ENCODE measurements at places on chromosomes 3 and 15. TPM values are rescaled to one million over a fixed set of nuclear protein-coding genes. Genes with fewer than 3 reads are reported as not detected.

Gene PP2D1
- total RNA-seq, result not detected

GRCh38 chr3:61783993-61784718 lies 222.8 kb downstream of the PTPRG start:
- no peaks in the 10 kb centered on the region for H3K27me3 ChIP-seq
- no peak overlapping the region for H3K27ac ChIP-seq
- no peak for DNase-seq
- no peaks in the 10 kb centered on the region for H3K4me1 ChIP-seq

DNA sequence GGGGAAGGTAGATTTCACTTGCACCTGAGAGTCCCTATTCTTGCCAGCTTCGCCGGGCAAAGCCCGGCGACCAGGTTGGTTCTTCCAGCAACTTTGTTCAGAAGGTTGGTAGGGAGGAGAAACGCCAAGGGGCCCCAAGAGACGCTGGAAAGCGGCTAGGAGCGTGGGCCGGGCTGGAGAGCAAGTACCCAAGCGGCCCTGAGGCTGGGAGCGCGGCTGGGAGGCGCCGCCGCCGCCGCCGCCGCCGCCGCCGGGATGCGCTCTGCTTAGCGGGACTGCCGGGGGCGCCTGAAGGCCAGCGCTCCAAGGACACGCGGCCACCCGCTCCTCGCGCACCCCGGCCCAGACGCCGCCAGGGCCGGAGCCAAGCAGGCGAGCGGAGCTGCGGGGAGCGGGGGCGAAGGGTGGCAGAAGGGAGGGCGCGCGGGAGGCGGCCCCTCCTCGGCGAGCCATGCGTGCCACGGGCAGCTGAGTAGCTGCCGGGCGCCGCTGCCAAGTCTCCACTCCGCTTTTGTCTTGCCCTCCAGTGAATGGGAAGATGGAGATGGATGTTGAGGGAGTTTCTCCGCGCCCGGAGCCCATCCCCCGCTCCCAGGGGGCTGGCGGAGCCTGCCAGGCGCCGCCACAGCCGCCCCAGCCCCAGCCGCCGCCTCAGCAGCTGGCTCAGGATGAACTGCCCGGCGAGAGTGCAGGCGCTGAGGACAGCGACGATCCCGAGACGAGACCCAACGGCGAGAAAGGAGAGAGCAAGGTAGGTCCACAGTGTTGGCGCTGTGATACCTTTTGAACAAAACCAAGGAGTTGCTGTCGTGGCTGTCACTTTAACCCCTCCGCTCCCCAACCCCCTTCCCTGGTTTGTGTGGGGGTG lies 227.4 kb upstream of the AZI2 start:
- H3K4me3 ChIP-seq, result no peak overlapping the region
- DNase-seq, result no peak
- peaks cover 1% of the 10 kb centered on the region for H3K27me3 ChIP-seq
- H3K27ac ChIP-seq, result no peak overlapping the region
- H3K4me1 ChIP-seq, result no peaks in the 10 kb centered on the region

GRCh38 chr3:37198996-37199395 lies 24.6 kb upstream of the LRRFIP2 start:
- no peak overlapping the region for H3K4me3 ChIP-seq
- peaks cover 3% of the 10 kb centered on the region for H3K27me3 ChIP-seq
- no peaks in the 10 kb centered on the region for H3K36me3 ChIP-seq
- H3K4me1 ChIP-seq, result peaks cover 17% of the 10 kb centered on the region

All from HepG2 (cell line).